ENCODE measurements at places on chromosomes 13 and 19. TPM values are rescaled to one million over a fixed set of nuclear protein-coding genes. Genes with fewer than 3 reads are reported as not detected.

DNA sequence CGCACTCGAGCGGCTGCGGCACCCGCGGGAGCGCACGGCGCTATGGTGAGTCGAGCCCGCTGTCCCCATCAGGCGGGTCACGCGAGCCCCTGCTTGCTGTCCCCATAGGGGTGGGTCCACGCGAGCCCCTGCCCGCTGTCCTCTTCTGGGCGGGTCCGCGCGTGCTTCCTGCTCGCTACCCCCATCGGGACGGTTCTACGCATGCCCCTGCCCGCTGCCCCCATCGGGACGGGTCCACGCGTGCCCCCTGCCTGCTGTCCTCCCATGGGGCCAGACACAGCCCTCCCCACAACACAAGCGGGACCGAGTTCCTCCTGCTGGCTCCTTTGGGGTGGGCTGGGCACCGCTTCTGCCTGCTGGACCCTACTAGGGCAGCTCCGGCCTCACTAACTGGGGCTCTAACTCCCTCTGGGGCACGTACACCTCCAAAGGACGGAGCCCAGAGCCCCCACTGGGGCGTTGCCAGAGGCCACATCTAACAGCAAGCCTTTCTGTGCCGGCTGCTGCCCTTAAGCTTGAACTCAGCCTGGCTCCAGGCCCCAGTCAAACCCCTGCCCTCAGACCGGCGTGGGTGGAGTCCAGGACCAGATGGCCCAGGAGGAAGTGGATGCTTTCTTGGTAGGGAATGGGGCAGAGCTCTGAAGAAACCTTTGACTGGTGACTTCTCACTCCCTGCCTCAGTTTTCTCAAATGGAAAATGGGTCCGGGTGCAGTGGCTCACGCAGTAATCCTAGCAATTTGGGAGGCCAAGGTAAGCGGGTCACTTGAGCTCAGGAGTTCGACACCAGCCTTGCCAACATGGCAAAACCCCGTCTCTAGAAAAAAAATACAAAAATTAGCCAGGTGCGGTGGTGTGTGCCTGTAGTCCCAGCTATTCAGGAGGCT, 722 bp downstream of the COLGALT1 start:
- H3K4me3 ChIP-seq, result peak overlapping the region; percentile 98
- H3K27ac ChIP-seq, result peak overlapping the region; percentile 95
- H3K36me3 ChIP-seq, result peaks cover 50% of the 10 kb centered on the region
- DNase-seq, result peak; percentile 90
- H3K4me1 ChIP-seq, result peaks cover 39% of the 10 kb centered on the region

DNA sequence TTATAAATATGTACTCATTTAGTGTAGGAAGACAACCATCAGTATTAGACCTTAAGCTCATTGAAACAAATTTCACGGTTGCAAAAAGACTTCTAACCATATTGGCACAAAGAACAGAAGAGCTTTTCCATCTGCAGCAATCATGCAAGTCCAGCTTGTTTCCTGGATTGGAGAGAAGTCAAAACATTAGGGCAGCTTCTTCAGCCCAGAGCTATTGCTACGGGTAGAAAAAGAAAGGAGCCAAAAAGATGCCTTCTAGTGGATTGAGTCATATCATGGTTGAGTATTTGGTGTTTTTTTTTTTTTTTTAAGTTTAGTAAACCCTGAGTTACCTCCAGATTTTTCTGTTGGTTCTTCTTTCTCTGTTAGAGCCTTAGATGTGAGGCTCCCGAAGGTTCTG, 99.8 kb downstream of the WDFY2 start:
- DNase-seq, result no peak
- no peaks in the 10 kb centered on the region for H3K27me3 ChIP-seq
- H3K36me3 ChIP-seq, result no peaks in the 10 kb centered on the region
- H3K4me1 ChIP-seq, result no peaks in the 10 kb centered on the region
- H3K4me3 ChIP-seq, result no peak overlapping the region

DNA sequence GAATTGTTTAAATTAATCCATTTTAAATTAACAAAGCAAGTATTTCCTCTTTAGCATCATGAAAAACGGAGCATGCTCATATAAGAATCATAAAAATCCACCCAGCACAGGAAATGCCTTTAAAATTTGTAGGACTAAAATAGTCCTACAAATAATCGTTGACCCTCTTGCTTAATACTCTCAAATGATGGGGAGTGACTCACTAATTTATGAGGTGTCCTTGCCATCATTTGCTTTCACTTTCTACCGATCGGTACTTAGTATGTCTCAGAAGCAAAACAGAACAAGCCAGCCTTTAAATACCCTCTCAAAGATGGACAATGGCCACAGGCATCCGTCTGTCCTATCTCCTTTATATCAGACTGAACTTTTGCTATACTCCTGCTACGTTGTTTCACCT, 97.2 kb downstream of the SUCLA2 start:
- H3K27ac ChIP-seq, result peak overlapping the region; percentile 70
- H3K36me3 ChIP-seq, result no peaks in the 10 kb centered on the region
- no peaks in the 10 kb centered on the region for H3K4me1 ChIP-seq

GRCh38 chr13:102260256-102260655, 141.6 kb downstream of the FGF14 start:
- no peaks in the 10 kb centered on the region for H3K4me1 ChIP-seq
- H3K27ac ChIP-seq, result no peak overlapping the region
- no peak overlapping the region for H3K4me3 ChIP-seq
- H3K27me3 ChIP-seq, result no peaks in the 10 kb centered on the region
- no peaks in the 10 kb centered on the region for H3K36me3 ChIP-seq
- DNase-seq, result no peak

- H3K27me3 ChIP-seq, result no peaks in the 10 kb centered on the region
- no peak for DNase-seq
- H3K36me3 ChIP-seq, result no peaks in the 10 kb centered on the region
Observed at GRCh38 chr13:49400755-49401659, 42.9 kb downstream of the CAB39L start.

- H3K4me3 ChIP-seq, result no peak overlapping the region
- H3K36me3 ChIP-seq, result no peaks in the 10 kb centered on the region
- no peaks in the 10 kb centered on the region for H3K27me3 ChIP-seq
Observed at GRCh38 chr19:2962018-2962670, 15.2 kb upstream of the TLE6 start.

DNA sequence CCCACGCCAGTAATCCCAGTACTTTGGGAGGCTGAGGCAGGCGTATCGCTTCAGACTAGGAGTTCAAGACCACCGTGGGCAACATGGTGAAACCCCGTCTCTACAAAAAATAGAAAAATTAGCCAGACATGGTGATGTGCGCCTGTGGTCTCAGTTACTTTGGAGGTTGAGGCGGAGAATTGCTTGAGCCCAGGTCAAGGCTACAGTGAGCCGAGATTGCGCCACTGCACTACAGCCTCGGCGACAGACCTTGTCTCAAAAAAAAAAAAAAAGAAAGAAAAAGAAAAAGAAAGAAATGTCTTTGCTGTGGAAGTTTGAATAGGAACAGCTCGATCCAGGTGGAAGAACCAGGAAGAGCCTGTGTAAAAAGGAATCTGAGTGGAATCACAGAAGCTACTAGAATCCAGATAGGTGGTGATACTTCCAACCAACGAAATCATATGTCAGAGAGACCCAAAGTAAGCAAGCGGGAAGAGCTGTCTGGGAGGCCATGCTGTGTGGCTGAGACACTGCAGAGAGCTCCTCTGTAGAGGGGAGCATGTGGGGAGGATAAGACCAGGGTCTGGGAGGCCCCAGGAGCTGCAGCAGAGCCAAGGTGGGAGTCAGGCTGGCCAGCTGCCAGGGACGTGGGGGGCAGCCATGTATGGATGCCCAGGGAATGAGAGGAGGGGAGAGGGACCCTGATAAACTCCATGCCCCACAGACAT, 21.1 kb downstream of the LATS2 start:
- DNase-seq, result no peak
- H3K36me3 ChIP-seq, result peaks cover 17% of the 10 kb centered on the region
- H3K4me1 ChIP-seq, result peaks cover 43% of the 10 kb centered on the region
- no peaks in the 10 kb centered on the region for H3K27me3 ChIP-seq

DNA sequence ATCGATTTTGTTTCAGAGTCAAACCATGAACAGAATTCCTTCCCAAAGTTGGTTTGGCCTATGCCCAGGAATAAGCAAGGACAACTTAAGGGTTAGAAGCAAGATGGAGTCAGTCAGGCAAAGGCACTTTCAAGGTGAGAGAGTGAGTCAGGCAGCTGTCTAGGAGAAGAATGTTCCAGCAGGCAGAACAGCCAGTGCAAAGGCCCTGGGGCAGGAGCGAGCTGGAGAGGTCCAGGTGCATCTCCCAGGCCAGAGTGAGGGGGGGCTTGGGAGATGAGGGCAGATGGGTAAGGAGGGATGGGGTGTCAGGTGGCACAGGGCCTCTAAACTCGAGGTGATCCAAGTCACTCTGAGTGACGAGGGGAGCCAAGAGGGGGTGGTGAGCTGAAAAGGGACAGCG, 9.2 kb upstream of the GRWD1 start:
- no peaks in the 10 kb centered on the region for H3K36me3 ChIP-seq
- H3K27me3 ChIP-seq, result peaks cover 4% of the 10 kb centered on the region
- no peaks in the 10 kb centered on the region for H3K4me1 ChIP-seq
- H3K4me3 ChIP-seq, result no peak overlapping the region
- DNase-seq, result no peak

DNA sequence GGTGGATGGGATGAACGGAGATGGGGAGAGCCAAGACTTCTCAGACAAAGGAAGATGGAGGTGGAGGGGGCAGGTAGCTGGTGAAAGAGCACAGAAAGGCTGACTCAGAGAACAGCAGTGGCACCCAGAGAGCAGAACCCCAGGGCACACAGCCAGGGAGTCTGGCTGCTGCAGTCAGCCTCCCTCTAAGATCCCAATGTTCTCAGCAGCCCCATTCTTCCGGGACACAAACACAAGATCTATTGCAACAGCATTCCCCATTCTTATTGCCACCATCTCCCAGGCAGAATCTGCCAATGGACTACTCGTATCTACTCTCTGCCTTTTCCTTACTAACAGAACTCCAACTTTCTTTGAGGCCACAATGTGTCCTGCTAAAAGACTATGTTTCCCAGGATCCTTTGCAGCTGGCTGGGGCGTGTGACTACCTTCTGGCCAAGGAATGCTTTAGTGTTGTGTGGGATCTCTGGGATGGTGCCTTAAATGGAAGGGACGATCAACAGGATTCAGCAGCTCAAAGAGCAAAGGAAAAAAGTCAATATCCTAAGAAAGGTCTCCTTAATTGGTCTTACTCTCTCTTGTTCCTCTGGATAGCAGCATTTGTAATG, 7.5 kb downstream of the THAP8 start:
- peaks cover 7% of the 10 kb centered on the region for H3K36me3 ChIP-seq
- H3K27ac ChIP-seq, result no peak overlapping the region
- no peaks in the 10 kb centered on the region for H3K27me3 ChIP-seq
- no peaks in the 10 kb centered on the region for H3K4me1 ChIP-seq

- H3K27me3 ChIP-seq, result no peaks in the 10 kb centered on the region
- no peak overlapping the region for H3K4me3 ChIP-seq
- no peak for DNase-seq
- H3K4me1 ChIP-seq, result no peaks in the 10 kb centered on the region
- H3K36me3 ChIP-seq, result peaks cover 29% of the 10 kb centered on the region
Observed at GRCh38 chr19:19049406-19049805, 14.4 kb upstream of the SLC25A42 start.

- H3K36me3 ChIP-seq, result no peaks in the 10 kb centered on the region
- H3K4me1 ChIP-seq, result no peaks in the 10 kb centered on the region
- no peak overlapping the region for H3K27ac ChIP-seq
- no peak for DNase-seq
Observed at GRCh38 chr13:28337166-28338005, 157.5 kb downstream of the FLT1 start.

- no peaks in the 10 kb centered on the region for H3K4me1 ChIP-seq
- H3K4me3 ChIP-seq, result no peak overlapping the region
- H3K27ac ChIP-seq, result no peak overlapping the region
- H3K27me3 ChIP-seq, result no peaks in the 10 kb centered on the region
- DNase-seq, result no peak
Observed at GRCh38 chr19:47499863-47500830, 14.7 kb downstream of the NAPA start.

DNA sequence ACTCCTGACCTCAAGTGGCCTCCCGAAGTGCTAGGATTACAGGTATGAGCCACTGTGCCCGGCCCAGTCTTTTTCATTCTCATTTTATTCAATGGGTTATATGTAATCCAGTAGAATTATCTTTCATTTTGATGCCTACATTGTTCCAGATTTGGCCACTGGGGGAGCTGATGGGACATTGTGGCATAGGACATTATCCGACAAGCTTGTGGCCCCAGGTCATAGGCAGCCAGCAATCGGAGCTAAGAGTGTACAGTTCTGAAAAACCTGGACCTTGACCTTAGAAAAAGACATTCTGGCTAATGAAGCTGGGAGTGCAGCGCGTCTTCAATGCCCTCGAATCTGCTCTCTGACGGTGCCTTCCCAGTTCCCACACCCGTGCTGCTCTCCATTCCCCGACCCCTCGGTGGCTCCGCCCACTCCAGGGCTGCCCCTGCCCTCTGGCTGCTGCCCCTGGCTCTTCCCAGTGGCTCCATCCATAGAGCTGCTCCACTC, 108.7 kb downstream of the TEX29 start:
- DNase-seq, result no peak
- H3K27me3 ChIP-seq, result peaks cover 46% of the 10 kb centered on the region
- no peak overlapping the region for H3K4me3 ChIP-seq
- no peak overlapping the region for H3K27ac ChIP-seq

DNA sequence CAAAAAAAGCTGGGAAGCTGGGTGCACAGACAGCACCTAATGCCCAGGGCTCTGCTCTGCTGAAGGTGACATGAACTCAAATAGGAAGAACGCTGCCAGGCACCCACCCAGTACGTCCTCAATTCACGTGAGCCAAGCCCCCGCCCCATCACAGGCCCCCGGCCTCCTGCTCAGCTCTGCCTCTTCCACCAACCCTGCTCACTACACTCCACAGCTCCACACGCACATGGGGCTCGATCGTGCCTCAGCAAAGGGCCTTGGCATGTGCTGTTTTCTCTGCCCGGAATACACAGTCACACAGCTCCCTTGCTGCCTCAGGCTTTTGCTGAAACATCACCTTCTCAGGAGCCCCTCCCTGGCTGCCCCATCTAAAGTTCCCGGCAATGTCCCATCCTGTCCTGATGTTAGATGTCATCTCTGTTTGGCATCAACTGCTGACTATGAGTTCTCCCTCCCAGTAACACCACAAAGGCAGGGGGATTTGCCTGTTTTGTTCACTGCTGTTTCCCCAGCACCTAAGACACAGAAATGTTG, 2.3 kb downstream of the ATP13A1 start:
- no peaks in the 10 kb centered on the region for H3K27me3 ChIP-seq
- H3K27ac ChIP-seq, result peak overlapping the region; percentile 0
- peak overlapping the region; percentile 97 for H3K4me3 ChIP-seq
- no peak for DNase-seq

GRCh38 chr19:3867971-3868769, 668 bp downstream of the ZFR2 start:
- H3K27me3 ChIP-seq, result peaks cover 81% of the 10 kb centered on the region
- no peaks in the 10 kb centered on the region for H3K36me3 ChIP-seq
- H3K27ac ChIP-seq, result no peak overlapping the region
- H3K4me1 ChIP-seq, result peaks cover 7% of the 10 kb centered on the region
- H3K4me3 ChIP-seq, result no peak overlapping the region

GRCh38 chr13:65112531-65112941, 2117.6 kb downstream of the PCDH9 start:
- H3K27ac ChIP-seq, result no peak overlapping the region
- H3K4me1 ChIP-seq, result no peaks in the 10 kb centered on the region
- no peak overlapping the region for H3K4me3 ChIP-seq

GRCh38 chr19:36113894-36114720, 568 bp downstream of the POLR2I start:
- H3K36me3 ChIP-seq, result peaks cover 37% of the 10 kb centered on the region
- DNase-seq, result peak; percentile 84
- peak overlapping the region; percentile 78 for H3K4me3 ChIP-seq
- H3K4me1 ChIP-seq, result peaks cover 43% of the 10 kb centered on the region
- H3K27ac ChIP-seq, result peak overlapping the region; percentile 96

The GAPDHS gene
- not detected for total RNA-seq

The ATP11A gene
- total RNA-seq, result 58.1 TPM

The PSG11 gene
- total RNA-seq, result not detected

The FOSB gene
- total RNA-seq, result 0.92 TPM

The SMARCA4 gene
- 95.6 TPM for total RNA-seq
